Progenitor cell of endocrine pancreas (in vitro differentiated cells): ENCODE measurements at places on chromosomes 5 and 9. TPM values are rescaled to one million over a fixed set of nuclear protein-coding genes. Genes with fewer than 3 reads are reported as not detected.
A peak's percentile ranks its signal among the peaks of the same experiment; 100 is the strongest.

GRCh38 chr5:72818866-72819534, 2.5 kb downstream of the TNPO1 start:
- peaks cover 28% of the 10 kb centered on the region for H3K4me1 ChIP-seq
- peaks cover 1% of the 10 kb centered on the region for H3K36me3 ChIP-seq

DNA sequence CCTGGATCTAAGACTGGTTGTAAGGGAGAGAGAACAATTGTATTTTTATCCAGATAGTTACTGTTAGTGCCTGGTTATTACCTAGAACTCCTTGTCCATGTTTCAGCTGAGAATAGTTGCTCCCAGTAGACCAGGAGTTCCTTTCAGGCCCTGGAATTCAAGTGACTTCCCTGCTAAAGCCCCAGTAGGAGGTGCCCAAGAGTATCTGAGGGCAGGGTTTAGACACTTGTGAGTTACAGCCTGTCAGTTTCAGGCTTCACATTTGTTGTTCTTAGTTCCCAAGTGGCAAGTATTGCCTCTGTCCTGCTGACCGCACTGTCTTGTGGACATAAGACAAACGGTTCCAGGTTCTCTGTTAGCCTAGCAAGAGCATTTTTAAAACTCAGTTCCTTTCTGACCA, 743.9 kb upstream of the SEMA6A start:
- H3K27ac ChIP-seq = no peak overlapping the region
- no peak overlapping the region for H3K4me3 ChIP-seq
- H3K36me3 ChIP-seq = no peaks in the 10 kb centered on the region
- H3K4me1 ChIP-seq = peaks cover 9% of the 10 kb centered on the region
- H3K27me3 ChIP-seq = no peaks in the 10 kb centered on the region

DNA sequence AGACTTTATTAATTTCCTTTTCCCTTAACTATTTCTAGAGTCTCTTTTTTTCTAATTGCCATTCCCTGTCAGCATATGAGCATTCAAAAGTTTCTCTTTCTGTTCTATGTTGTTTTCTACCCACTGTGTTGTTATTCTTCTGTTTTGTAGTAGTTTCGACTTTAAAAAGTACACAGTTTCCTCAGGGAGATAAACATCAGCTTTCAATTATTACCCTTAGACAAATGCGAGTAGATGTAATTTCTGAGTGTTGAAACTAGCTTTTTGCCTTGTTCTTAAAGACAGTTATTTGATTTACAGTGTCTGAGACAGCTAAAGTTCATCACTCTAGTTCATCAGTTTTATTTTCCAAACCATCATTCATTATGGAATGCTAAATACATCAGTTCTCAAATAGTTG, 19.5 kb downstream of the MTREX start:
- H3K36me3 ChIP-seq = peaks cover 28% of the 10 kb centered on the region
- no peak overlapping the region for H3K27ac ChIP-seq
- H3K4me1 ChIP-seq = peaks cover 4% of the 10 kb centered on the region
- H3K27me3 ChIP-seq = no peaks in the 10 kb centered on the region

- no peak overlapping the region for H3K27ac ChIP-seq
- H3K4me3 ChIP-seq = no peak overlapping the region
- DNase-seq = no peak
- H3K36me3 ChIP-seq = peaks cover 1% of the 10 kb centered on the region
- no peaks in the 10 kb centered on the region for H3K27me3 ChIP-seq
- no peaks in the 10 kb centered on the region for H3K4me1 ChIP-seq
Measured at GRCh38 chr9:3330792-3331420, 194.9 kb downstream of the RFX3 start.

- no peaks in the 10 kb centered on the region for H3K36me3 ChIP-seq
- H3K27me3 ChIP-seq = no peaks in the 10 kb centered on the region
- H3K4me3 ChIP-seq = no peak overlapping the region
- no peak overlapping the region for H3K27ac ChIP-seq
Measured at GRCh38 chr5:72041654-72042053, 65.6 kb upstream of the MAP1B start.

GRCh38 chr5:66467564-66467963, 128.6 kb upstream of the MAST4 start:
- DNase-seq = no peak
- no peaks in the 10 kb centered on the region for H3K27me3 ChIP-seq
- H3K27ac ChIP-seq = no peak overlapping the region
- peaks cover 3% of the 10 kb centered on the region for H3K4me1 ChIP-seq
- H3K36me3 ChIP-seq = peaks cover 7% of the 10 kb centered on the region

DNA sequence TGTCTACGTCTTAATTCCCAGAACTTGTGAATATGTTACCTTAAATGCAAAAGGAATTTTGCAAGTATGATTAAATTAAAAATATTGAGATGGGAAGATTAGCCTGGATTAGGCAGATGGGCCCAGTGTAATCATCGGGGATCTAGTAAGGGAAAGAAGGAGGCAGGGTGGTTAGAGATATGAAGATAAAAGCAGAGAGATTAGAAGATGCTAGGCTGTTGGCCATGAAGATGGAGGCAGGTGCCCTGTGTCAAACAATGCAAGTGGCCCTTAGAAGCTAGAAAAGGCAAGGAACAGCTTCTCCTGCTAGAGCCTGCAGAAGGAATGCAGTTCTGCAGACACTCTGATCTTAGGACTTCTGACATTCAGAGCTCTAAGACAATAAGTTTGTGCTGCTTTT, 28.8 kb upstream of the ISOC1 start:
- H3K4me1 ChIP-seq = peaks cover 2% of the 10 kb centered on the region
- H3K27ac ChIP-seq = no peak overlapping the region
- DNase-seq = no peak
- H3K36me3 ChIP-seq = no peaks in the 10 kb centered on the region

GRCh38 chr5:4023091-4023752, 427.6 kb downstream of the IRX1 start:
- peaks cover 5% of the 10 kb centered on the region for H3K27me3 ChIP-seq
- peaks cover 4% of the 10 kb centered on the region for H3K4me1 ChIP-seq
- no peak overlapping the region for H3K27ac ChIP-seq
- H3K4me3 ChIP-seq = no peak overlapping the region
- H3K36me3 ChIP-seq = no peaks in the 10 kb centered on the region
- DNase-seq = no peak

MCCC2 gene
- total RNA-seq = 43.5 and 48.7 TPM in 2 replicates

- H3K4me3 ChIP-seq = no peak overlapping the region
- peaks cover 31% of the 10 kb centered on the region for H3K36me3 ChIP-seq
- peaks cover 20% of the 10 kb centered on the region for H3K4me1 ChIP-seq
- no peak for DNase-seq
- peak overlapping the region; percentile 88 for H3K27ac ChIP-seq
Measured at GRCh38 chr9:87675906-87676515, 49.9 kb upstream of the CTSL start.

GRCh38 chr5:59178071-59178470, 595.2 kb downstream of the RAB3C start:
- H3K27ac ChIP-seq = no peak overlapping the region
- H3K36me3 ChIP-seq = no peaks in the 10 kb centered on the region
- H3K4me3 ChIP-seq = no peak overlapping the region
- H3K27me3 ChIP-seq = no peaks in the 10 kb centered on the region
- H3K4me1 ChIP-seq = peaks cover 1% of the 10 kb centered on the region

UBE2QL1 gene
- total RNA-seq = 2.5 and 2.9 TPM in 2 replicates

TICAM2 gene
- 0.36 and 1.1 TPM in 2 replicates for total RNA-seq

GAPVD1 gene
- 46.0 and 49.5 TPM in 2 replicates for total RNA-seq

DNA sequence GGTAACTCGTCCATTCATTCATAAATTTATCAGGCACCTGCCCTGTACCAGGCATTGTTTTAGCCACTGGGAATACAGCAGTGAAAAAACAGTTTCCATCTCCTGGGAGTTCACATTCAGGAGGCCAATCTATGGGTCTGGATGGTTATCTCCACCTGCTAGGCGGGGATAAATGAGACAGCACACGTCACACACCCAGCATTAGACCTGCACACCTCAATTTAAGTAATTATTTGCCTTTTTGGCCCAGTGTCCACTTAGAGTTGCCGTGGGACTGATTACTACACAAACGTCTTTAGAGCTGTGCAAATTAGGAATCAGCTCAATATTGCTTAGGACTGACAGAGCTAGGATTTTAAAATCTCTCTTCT, 46.1 kb downstream of the STK10 start:
- peaks cover 36% of the 10 kb centered on the region for H3K4me1 ChIP-seq
- H3K4me3 ChIP-seq = no peak overlapping the region
- H3K27ac ChIP-seq = peak overlapping the region; percentile 93
- H3K27me3 ChIP-seq = no peaks in the 10 kb centered on the region
- DNase-seq = no peak
- H3K36me3 ChIP-seq = peaks cover 2% of the 10 kb centered on the region

GRCh38 chr5:35672995-35673394, 55.3 kb downstream of the SPEF2 start:
- DNase-seq = no peak
- no peaks in the 10 kb centered on the region for H3K27me3 ChIP-seq
- H3K36me3 ChIP-seq = no peaks in the 10 kb centered on the region
- H3K4me3 ChIP-seq = no peak overlapping the region

DNA sequence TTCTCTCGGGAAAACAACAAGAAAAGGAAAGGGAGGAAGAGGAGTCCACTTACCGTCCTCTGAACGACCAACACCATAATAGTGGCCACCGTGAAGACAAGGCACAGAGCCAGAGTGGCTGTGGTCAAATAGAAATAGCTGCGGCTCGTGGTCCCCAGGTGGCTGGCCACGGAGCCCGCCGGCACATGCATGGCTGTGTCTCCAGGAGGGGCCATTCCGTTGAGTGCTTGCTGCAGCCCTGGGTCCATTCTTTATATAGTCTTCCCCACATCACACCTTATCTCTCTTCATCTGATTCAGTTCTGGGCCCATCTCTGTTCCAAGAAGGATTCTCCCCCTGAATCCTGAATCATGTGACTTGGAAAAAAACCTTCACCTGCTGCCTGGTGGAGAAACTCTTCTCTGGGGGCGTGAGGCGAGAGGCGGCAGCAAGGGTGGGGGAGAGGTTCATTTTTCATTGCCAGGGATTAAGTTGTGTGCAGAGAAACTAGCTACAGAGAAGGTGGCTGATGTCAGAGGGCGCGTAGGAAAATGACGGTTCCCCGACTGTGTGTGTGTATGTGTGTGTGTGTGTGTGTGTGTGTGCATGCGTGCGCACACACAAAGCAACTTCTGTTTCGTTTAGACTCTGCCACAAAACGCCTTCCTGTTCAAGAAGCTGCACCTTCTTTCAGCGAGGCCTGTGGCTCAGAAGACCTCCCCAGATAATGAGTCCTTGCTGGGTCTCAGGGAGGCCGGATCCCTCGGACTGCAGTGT, at the start of gene TNFSF8:
TSS of gene TNFSF8 (minus strand) at position 536 of the 757 bp plus-strand sequence. CDS start at position 248, 288 bp downstream.
- no peak within 1 kb of the TSS for H3K27ac ChIP-seq
- H3K36me3 ChIP-seq = no peaks in the 10 kb centered on the region
- no peak for DNase-seq
- H3K4me3 ChIP-seq = no peak within 1 kb of the TSS

DNA sequence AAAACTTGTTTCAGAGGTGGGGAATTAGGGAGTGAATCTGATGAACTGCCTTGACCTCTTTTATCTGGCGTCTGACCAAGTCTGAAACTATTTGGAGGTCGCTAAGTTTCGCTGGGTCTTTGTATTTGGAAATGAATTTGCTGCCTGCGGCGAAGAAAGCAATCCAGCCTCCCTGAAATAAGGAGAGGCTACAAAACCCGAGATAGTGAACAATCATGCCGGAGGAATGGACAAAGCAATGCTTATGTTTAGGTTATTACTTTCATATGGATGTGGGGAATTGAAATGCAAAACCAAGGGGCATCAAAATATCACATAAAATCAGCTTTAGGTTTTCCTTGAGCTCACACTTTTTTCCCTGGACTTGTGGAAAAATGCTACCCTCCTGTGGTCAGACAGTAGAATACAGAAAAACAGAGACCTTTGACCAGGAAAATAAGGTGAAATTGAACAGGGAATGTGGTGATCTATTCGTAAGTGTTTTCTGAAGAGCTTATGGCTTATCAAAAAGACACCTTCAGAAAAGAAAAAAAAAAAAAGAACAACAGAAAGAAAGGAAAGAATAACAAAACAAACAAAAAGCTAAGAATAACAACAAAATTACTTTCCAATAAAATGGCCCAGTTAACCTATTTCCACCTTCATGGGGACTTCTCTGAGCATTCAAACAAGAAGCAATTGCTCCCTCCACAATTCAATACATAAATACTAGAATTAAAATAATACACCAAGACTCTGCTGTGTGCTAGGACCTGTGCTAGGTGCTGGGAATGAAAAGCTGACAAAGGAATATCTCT, 68.6 kb upstream of the DPYSL3 start:
- H3K4me3 ChIP-seq = peak overlapping the region; percentile 70
- peak overlapping the region; percentile 96 for H3K27ac ChIP-seq
- H3K4me1 ChIP-seq = peaks cover 10% of the 10 kb centered on the region
